ENCODE measurements at places on chromosomes 5 and 9.

- no peak for DNase-seq
These were observed 22.9 kb downstream of the ELL2 start for GRCh38 chr5:95938766-95939165.

DNA sequence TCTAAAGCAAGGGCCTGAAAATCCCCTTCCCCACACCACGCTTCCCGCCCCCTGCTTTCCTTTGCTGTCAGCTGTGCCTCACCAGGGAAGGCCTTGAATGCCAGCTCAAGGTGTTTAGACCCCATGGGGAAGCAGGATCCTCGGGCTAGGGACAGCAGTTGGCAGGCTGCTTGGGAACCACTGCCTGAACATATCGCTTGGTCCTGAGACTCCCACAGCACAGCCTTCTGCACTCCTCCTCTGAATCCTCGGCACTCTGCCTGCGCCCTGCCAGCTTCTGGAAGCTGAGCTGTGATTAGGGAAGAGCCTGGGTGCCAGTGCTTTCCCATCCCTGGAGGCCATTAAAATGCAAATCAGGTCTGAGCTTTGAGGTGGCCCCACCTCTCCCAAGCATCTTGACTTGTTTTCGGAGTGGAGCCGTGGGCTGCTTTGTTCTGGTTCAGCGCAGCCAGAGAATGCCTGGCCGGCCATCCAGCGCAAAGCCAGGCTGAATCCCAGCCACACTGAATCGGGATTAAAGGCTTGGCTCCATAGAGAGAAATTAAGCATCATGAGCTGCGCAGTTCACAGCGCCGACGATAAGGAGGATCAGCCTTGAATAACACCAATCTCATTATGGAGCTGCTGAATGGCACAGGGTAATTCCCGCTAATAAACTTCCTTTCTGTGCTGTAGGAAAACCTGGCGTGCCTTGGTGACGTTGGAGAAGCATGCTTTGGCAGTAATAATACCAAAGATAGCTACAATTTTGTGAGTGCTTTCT is 40.0 kb downstream of the AMBP start:
- peak; percentile 35 for DNase-seq

GRCh38 chr5:143013176-143013891 is 243.2 kb downstream of the ARHGAP26 start:
- no peak for DNase-seq

DNA sequence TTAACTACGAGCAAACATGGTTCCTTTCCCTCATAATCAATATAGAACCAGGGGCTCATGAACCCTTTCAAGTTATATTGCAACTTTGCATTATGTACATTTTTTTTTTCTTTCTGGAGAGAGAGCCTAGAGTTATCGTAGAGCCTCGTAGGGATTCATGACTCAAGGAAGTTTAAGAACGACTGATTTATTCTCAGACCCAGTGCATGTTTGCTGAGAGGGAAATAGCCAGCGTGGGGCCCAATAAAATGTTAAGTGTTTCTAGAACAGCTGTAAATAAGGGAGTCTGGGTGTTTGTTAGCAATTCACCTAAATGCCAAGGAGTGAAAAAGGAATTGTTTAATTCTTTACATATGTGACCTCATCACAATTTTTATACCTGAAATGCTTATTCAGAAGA is 119.0 kb upstream of the KLF9 start:
- DNase-seq = no peak

DNA sequence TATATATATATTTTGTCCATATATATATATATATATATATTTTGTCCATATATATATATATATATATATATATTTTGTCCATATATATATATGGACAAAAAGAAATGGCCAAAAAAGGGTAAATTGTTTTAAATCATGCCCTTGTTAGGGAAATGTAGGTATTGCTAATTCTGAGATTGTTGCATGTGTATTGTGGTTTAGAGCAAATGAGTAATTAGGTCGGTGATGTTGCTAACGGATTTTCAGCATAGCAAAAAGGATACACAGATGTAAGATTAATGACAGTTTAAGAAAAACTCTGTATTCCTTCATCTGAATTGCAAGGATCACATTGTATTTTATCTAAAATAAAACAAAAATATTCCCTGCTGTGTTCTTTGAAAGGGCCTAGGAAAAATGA is 40.2 kb downstream of the OSTF1 start:
- DNase-seq = no peak

GRCh38 chr5:175683921-175684320 is 26.1 kb downstream of the HRH2 start:
- DNase-seq = no peak

Data from left renal pelvis (tissue), 4 donors.